ENCODE measurements at places on chromosomes 7 and 10.

DNA sequence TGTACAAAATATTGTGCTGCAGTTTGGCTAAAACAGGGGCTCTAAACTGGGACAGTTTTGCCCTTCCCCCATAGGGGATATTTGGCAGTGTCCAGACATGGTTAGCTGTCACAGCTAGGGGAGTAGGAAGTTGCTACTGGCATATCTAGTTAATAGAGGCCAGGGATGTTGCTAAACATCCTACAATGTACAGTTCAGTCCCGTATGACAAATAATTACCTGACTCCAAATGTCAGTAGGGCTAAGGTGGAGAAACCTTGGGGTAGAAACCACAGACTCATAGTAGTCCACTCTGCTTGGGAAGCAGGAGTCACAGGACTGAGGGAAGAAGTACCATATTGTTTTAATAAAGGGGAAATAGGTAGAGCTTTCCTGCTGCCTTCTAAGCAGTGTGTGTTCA is 39.8 kb downstream of the WBP1L start:
- no peak for DNase-seq

DNA sequence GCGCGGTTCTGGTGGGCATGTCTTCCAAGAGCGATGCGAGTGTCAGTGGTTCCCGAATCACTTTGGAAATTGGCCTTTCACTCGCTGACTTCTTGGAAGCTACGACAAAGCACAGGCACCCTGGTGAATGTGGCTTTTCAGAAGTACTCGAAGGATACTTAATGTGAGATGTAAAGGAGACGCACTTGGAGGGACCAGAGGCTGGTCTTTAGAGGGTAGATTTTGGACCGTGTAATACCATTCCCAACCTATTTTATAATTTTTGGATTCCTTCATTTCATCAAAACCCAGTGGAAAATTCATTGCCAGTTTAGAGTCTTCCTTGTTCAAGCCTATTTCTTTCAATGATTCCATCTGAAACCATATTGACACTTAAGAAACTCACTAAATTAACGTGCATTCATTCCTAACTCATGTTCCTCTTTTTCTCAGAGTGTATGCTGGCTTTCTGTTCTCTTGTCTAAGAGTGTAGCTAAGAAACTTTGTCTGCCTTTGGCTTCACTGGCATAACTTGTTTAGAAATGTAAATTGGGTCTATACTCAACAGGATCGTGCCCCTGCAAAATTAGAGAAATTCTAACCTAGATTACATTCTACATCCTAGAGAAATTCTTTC is 645 bp upstream of the COPG2 start:
- no peak for DNase-seq

DNA sequence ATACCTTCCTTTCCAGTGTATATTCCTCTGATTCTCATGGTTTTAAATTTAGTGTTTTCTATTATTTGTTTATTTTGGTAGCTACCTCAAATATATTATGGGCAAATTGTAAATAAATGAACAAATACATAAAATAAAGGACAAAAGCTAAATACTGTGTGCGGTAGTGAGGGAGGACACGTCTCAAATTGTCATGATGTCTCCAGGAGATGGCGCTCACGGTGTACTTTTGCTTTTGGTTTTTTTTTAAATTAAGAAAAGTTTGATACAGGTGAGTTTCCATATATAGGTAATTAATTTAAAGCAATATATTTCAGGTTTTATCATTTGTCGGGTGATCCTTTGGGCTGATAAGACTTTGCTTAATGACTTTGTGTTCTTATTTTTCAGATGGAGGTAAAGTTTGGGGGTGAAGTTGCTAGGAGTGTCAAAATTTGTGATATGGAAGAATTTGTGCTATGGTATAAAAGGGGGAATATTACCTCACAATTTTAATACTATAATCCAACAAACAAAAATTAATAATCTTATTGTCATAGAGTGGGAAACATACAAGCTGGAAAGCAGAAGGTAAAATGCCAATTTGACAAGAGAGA is 68.4 kb upstream of the TMEM229A start:
- no peak for DNase-seq

DNA sequence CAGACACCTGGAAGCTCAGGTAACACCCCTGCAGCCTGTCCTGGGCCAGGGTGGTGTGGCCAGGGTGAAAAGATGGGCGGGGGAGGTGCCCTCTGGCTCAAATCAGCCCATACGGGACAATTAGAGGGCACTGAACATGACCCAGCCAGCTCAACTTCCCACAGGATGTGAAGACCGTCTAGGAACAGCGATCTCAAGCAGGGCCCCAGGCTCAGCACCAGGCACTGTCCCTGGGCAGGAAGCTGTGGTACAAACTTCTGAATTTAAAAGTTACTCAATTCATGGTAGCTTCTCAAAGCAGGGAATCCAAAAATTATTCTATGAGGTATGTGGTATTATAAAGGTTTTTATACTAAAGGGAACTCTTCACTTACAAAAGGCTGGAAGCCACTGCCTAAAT is 5.1 kb upstream of the GRB10 start:
- no peak for DNase-seq

DNA sequence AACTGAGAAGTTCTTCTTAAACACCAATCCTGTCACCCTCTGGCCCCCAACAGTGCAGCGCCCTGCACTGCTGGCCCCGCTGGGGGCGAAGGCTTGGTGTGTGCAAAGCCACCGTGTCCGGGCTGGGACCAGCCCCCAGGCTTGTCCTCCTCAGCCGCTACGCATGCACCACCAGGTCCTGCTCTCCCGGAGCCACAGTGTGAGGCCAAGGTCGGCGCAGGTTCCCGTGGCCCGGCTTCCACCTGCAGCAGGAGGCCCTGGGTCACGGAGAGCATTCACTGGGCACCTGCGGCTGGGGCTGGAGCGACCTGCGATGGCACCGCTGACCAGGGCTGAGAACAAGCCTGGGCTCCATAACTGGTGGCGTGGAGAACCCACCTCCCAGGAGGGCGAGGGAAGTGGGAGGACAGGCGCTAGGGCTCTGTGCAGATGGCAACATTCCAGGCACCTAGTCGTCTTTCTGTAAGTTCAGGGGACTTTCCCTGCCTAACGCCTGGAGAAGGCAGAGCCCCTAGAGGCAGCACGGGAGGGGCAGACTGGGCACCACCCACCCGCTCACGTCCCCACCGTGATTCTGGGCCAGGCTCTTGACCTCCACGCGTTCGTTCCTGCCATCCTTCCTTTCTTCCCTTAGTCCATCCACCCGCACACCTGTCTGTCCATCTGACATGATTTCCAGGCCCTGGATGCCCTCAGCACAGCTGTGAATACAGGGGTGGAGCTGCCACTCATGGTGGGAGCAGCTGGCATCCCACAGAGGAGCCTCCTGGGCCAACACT is 271.6 kb downstream of the ELFN1 start:
- DNase-seq: no peak

DNA sequence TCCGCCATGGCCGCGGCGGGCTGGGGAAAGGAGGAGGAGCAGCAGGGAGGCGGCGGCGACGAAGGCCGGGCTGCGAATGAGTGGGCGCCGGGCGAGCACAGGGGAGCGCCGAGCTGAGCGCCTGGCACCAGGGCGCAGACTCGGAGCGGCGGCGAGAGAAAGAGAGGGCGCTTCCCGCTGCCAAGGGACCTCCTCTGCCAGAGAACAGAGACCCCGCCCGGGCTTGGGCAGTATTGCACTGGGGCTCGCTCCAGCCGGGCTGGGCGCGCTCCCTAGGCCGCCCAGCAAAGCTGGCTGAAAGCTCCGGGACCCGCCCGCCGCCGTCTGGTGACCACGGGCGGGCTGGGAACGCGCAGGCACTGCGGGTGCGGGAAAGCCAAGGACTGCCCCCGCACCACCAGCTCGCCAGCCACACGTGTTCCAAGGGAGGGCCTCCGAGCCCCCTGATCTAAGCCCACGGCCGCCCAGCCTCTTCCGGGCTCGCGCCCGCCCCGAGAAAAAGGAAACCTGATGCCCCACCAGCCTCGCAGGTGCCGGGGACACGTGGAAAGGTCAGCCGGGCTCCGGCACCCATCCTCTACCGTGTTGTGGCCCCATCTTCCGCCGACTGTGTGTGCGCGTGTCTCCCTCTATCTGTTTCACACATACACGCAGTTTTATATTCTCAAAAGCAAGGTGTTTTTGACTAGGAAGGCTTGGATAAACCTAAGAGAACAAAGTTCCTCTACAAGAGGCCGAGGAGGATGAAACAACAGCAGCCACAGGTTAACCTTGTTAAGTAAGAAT is at the start of gene CCDC6:
Gene CCDC6 (minus strand): TSS at position 140 of the 786 bp plus-strand sequence. CDS start 132 bp downstream, at position 8.
- DNase-seq: peak; percentile 86

- DNase-seq: no peak
These were observed 883.5 kb downstream of the SORCS1 start for GRCh38 chr10:106280896-106281460.

DNA sequence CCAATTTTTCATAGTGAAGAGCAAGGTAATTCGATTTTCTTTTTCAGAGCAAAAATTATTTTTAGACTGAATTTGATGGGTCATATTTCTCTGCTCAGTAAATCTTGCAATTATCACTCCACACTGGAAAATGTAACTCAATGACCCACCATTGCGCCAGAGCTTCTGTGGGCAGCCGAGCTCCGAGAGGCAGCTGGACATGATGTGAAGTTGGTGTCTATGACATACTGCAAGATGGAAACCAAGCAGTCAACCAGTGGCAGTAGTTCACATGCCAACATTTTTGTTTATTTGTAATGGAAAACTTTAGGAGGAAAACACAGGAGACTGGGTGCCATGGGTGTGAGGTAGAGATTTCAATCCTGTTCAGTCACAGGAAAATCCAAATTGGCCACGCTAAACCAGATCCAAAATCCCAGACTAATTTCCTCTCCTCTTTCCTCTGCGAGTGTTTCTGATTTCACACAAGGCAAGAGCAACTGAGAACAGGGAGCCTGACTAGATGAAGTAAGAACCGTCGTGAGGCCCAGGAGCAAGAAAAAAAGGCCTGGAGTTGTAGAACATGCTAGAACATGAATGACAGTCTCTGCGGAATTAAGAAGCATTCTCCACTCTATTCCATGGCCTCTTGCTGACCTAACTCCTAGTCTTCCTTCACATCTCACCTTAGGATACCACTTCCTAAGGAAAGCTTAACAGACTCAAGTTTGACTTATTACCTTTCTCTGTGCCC is 39.3 kb downstream of the CALD1 start:
- no peak for DNase-seq

- DNase-seq: no peak
These were observed 8.9 kb downstream of the COX19 start for GRCh38 chr7:966291-967069.

DNA sequence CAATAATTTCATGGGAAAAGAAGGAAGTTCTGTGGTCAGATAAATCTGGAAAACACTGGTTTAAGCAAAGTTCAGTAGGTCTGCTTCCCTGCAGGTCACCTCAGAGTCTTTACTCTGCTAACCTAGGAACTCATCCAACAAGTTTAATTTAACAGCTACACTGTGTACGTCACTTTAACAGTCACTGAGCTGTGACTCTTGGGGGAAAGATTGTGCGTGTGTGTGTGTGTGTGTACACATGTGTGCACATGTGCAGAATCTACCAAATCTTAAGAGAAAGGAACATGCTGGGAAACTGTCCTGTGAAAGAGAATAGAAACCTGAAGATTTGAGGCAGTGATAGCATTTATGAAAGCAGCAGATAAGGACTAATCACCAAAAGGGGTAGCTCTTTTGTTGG is 62.6 kb downstream of the IKZF1 start:
- no peak for DNase-seq

DNA sequence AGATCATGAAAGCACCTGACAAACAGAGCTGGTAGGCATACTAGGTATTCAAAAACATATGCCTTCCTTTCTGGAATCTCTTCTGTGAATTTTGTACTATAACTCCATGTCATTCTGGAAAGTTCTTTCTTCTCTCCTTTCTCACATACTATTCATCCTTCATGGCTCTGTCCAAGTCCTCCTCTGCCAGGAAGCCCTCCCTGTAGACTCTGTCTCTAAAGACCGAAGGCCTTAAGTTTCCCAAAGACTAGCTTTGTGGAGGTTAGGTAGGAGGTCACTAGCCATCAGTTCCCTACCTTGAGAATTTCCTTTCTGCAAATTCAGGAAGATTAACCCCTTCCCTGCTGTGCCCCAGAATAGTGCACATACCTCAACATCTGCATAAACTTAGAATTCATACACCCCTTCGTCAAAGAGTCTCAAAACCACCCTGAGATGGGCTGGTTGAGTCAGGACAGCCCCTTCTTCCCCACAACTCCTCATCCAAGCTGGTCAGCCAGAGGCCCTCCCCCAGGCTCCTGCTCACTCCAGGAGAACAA is 20.6 kb downstream of the SORBS1 start:
- no peak for DNase-seq

DNA sequence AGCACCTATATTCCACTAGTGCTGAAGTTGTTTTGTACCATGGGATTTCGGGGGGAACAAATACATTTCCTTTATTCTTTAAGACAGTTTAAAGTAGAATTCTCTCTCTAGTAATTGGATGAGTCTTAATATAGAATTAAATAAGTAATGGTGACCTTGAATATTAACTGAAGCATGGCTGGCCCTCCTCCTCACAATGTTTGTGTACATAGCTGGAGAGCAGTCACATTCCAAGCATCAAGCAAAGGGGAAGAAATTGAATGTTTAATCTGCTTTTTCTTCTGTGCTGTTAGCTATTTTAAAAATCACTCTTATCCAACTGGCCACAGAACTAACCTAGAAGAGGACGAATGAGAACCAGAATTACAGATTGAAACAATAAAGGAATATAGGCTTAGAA is 906.9 kb downstream of the CCSER2 start:
- DNase-seq: no peak
